CD14-positive monocyte (primary cell): ENCODE measurements at places on chromosomes 7 and 10. TPM values are rescaled to one million over a fixed set of nuclear protein-coding genes. Genes with fewer than 3 reads are reported as not detected.

Gene GDF2
- not detected in 2 replicates for polyA plus RNA-seq

Gene VWDE
- polyA plus RNA-seq, result not detected

- DNase-seq, result no peak
- H3K27me3 ChIP-seq, result no peaks in the 10 kb centered on the region
- H3K36me3 ChIP-seq, result no peaks in the 10 kb centered on the region
- H3K4me3 ChIP-seq, result no peak overlapping the region
Measured at GRCh38 chr7:9028012-9028411, 594.6 kb downstream of the NXPH1 start.

GRCh38 chr7:128039544-128039953 lies 8.3 kb upstream of the LRRC4 start:
- DNase-seq, result no peak
- no peaks in the 10 kb centered on the region for H3K27me3 ChIP-seq
- no peak overlapping the region for H3K4me3 ChIP-seq
- peaks cover 13% of the 10 kb centered on the region for H3K36me3 ChIP-seq

Gene SLC39A12
- polyA plus RNA-seq, result not detected in 2 replicates

DNA sequence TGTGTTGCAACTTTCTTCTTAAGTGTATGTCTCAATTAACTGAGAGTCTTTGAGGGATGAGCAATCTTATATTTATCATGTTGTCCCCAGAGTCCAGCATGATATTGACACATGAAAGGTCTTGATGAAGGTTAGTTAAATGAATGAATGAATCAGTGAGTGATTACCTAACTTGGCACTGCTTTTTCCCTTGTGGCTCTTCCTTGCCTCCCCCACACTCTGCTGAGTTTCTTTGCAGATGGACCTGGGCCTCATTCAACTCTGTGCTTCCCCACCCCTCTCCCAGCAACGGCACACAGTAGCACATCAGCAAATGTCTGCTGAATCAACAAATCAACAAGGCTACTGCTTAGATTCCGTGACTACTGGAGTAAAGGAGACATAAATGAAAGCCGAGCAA lies 235.1 kb upstream of the CXCL12 start:
- DNase-seq, result no peak
- no peaks in the 10 kb centered on the region for H3K4me1 ChIP-seq
- no peak overlapping the region for H3K4me3 ChIP-seq
- H3K27ac ChIP-seq, result no peak overlapping the region
- H3K27me3 ChIP-seq, result no peaks in the 10 kb centered on the region

Gene SRPK2
- polyA plus RNA-seq, result 37.7 TPM

DNA sequence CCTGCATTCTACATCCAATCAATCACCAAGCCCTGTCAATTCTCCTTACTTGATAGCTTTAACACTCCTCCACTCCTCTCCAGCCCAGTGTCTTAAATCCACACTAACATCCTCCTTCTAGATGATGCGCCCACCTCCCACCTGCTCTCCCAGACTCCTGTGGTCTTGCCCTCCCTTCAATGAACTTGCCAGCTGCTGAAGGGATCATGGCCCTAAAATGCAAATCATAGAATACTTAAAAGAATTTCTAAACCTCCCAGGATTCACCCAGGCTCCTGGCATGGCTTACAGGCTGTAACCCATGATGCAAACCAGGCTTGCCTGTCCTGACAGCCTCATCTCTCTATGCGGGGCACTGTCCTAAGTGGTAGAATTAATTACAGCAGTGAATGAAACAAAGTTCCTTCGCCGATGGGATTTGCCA lies 43.6 kb downstream of the SYPL1 start:
- no peaks in the 10 kb centered on the region for H3K36me3 ChIP-seq
- no peak for DNase-seq
- no peak overlapping the region for H3K4me3 ChIP-seq
- H3K27me3 ChIP-seq, result no peaks in the 10 kb centered on the region
- H3K27ac ChIP-seq, result no peak overlapping the region

DNA sequence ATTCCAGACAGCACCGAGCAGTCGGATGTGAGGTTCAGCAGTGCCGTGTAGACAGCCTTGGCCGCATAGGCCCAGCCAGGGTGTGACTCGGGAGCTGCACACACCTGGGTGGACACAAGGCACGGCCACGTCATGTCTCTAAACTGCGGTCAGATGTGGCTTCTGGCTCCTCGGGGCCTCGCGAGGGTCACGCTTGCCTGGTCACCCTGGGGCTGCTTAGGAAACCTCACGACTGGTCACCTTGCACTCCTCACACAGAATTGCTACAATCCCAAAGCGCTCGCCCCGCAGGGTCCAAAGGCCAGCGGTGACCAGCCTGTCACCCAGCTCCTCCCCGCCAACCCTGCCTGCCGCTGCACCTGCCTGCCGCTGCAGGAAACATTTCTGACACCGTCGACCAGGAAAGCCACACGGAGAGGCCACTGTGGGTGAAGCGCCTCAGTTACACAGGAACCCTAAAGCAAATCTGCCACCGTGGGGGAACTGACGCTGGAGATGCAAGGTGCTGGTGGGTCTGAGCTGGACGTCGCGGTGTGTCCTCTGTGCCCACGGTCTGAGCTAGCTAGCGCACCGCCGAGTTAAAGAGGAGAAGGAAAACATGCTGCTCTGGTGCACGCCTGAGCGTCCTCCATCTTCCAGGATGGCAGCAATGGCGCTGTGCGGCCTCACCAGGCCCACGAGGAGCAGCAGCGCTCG lies 5.0 kb downstream of the GPER1 start:
- no peaks in the 10 kb centered on the region for H3K27me3 ChIP-seq
- no peak for DNase-seq
- no peak overlapping the region for H3K27ac ChIP-seq
- H3K4me3 ChIP-seq, result no peak overlapping the region

Gene SPDYE8
- not detected for polyA plus RNA-seq
